Kidney capillary endothelial cell (primary cell): ENCODE measurements at places on chromosomes 7 and 10.

DNA sequence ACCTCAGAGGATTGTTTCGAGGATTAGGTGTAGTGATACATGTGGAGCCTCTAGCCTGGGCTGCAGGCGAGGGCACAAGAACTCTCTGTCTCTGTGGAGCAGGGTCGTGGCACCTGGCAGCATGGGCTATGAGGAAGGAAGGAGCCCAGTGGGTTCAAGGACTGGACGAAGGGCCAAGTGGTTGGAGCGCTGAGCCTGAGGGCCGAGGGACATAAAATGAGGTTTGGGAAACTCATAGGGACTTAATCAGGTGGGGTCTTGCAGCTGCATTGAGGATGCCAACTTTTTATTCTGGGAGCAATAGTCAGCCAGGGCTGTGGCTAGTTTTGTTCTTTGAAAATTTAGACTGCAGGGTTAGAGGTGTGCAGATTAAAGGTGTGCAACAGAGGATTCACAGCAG is 33.0 kb upstream of the ZNF32 start:
- no peak for DNase-seq

- DNase-seq = no peak
Measured at GRCh38 chr10:60992636-60993035, 48.7 kb upstream of the RHOBTB1 start.

DNA sequence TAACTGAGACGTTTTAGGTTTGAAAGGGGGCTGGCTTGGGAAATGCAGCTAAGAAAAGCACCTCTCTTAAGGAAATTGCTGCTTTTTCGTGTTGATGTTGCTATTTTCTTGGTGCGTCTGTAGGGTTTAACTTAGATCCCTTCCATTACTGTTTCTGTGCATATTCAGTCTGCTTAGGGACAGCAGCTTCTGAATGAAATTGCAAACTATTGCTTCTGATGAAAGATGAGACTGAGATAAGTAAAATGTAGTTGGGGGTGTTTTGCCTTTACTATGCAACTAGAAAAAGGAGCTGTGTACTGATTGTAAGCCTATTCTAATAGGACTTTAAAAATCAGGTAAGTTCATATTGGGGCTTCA is 772 bp downstream of the HDAC9 start:
- no peak for DNase-seq

GRCh38 chr10:109411917-109412316 is 511.4 kb downstream of the XPNPEP1 start:
- no peak for DNase-seq

DNA sequence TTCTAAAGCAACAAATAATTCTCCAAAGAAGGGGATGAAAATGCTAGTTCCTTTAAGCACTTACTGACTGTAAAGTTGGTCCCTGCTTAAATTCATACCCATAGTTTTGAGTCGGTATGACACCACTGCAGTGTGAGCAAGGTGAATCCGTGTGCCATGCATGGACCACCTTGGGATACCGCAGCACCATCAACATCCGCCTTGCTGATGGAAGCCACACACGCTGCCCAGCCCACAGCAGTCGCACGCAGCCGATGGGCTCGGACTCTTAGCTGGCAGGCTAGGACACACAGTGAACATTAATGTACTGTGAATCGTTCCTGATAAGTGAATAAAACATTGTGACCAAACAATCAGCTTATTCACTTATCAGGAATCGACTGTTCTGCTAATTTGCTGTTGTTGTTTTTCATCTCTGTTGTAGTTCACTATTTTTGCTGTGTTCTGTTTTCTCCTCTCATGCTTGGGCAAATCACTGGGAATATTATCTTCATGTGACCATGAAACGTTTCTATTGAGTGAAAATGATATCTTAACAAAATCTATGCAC is 275.5 kb downstream of the USP6NL start:
- no peak for DNase-seq

DNA sequence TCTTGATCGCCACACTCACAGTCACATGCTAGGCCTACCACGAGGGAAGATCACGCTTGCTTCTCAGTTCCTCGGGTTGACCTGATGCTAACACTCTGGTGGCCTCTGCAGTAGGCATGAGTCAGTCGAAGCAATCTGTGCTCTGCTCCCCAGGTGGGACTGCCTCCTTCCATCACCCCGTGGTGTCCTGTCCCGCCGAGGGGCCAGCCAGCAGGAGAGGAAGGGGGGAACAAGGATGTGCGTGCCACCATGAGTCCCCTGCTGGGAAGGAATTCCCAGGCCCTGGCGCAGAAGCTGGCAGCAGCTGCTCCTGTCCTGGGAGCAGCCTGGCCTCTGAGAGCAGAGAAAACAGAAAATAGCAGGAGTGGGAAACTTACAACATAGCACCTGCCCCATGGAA is 695.0 kb upstream of the NRP1 start:
- DNase-seq = no peak

- no peak for DNase-seq
Measured at GRCh38 chr7:87369216-87369615, 23.8 kb downstream of the CROT start.

GRCh38 chr7:36875794-36876193 is 151.5 kb upstream of the AOAH start:
- no peak for DNase-seq

- no peak for DNase-seq
Measured at GRCh38 chr10:49749144-49749543, 13.0 kb downstream of the OGDHL start.
